ENCODE measurements at places on chromosomes 2 and 18.

DNA sequence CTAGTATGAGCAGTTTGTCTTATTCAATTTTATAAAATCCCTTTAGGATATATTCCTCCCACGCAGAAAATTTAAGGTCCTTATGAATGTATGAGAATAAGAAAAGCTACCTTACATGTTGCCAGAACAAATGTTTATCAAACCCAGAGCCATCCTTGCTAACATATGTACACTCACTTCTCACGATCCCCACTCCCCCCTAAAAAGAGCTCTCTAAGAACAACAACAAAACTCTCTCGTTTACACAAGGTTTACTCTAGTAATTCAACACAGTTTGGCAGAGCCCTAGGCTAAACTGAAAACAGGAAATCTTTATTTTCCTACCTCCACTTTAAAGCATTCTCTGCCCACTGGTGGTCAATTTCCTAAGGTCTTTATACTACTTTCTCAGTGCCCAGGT, 504.9 kb downstream of the ZEB2 start:
- DNase-seq: no peak

GRCh38 chr2:7819850-7820249, 862.0 kb upstream of the ID2 start:
- no peak for DNase-seq

DNA sequence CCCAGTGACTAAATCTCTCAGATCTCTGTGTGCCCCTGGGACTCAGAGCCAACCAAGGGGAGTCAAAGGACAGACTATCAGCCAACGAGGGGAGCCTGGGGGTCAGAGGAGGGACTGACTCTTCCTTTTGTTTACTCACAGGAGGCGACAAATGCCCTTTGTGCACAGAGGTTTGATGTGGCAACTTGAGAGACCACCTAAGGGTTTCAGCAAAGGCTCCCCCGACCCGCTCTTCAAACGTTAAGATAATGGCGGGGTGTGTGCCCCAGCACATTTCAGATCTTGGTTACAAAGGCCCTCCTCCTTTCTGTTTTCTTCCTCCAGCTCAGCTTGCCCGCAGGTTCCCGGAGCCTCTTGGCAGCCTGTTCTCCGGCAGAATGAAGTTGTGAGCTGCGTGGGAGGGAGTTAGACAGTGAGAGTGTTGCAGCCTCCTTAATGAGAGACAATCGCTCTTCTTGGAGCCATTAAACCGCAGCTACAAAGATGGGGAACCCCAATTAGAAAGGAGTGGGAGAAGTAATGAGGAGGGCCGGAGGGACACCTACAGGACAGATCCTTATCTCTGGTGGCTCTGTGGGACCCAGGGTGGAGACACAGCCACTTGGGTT, 76.2 kb downstream of the KIAA2012 start:
- DNase-seq: no peak

DNA sequence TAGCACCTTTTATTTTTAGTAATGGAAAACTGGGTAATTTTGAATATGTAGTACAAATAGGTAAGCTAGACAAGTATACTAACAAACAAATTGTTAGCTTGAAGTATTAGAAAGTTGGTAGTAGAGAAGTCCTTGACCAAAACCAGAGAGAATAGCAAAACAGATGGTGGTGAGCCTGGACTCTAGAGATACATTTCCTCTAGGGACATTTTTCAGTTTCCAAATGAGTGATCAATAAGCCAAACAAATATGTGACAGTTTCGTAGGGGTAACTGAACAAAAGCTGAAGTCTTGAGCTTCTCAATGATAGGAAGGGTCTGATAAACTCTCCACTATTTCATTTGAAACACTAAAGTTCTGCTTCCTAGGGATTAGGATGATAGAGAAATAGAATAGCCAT, 692.0 kb upstream of the FAM98A start:
- DNase-seq: no peak

GRCh38 chr2:240121675-240122074, 14.4 kb downstream of the COPS9 start:
- DNase-seq: no peak

DNA sequence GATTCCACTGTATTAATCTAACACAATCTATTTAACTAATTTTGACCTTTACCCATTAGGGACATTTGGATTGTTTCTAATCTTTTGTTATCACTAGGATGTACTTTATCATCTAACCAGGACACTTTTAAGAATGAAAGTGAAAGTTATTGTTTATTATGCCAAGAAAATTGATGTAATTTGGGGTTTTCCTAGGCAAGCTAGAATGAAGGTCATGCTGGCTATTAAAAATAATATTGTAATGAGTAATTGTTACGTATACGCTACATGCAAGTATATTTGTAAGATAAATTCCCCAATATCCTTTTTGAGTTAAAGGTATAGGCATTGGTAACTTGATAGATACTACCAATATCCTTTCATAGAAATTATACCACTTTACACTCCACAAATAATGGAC, 74.6 kb downstream of the COL5A2 start:
- no peak for DNase-seq

GRCh38 chr18:38807915-38808314, 1242.3 kb upstream of the CELF4 start:
- no peak for DNase-seq

GRCh38 chr18:79625924-79626561, 53.6 kb upstream of the CTDP1 start:
- DNase-seq: no peak

GRCh38 chr18:28890791-28891190, 713.9 kb upstream of the CDH2 start:
- no peak for DNase-seq
